ENCODE measurements at places on chromosomes 13 and 19. TPM values are rescaled to one million over a fixed set of nuclear protein-coding genes. Genes with fewer than 3 reads are reported as not detected.

DNA sequence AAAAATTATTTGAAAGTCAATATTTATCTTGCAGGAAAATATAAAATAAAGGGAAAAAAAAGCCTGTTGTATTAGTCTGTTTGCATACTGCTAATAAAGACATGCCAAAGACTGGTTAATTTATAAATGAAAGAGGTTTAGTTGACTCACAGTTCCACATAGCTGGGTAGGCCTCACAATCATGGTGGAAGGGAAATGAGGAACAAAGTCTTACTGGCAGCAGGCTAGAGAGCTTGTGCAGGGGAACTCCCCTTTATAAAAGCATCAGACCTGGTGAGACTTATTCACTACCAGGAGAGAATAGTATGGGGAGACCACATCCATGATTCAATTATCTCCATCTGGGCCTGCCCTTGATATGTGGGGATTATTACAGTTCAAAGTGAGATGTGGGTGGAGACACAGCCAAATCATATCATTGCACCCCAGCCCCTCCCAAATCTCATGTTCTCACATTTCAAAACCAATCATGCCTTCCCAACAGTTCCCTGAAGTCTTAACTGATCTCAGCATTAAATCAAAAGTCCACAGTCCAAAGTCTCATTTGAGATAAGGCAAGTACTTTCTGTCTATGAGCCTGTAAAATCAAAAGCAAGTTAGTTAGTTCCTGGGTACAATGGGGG is 1416.5 kb upstream of the SPRY2 start:
- no peak for DNase-seq

- no peak for DNase-seq
These were observed 134.1 kb downstream of the LACC1 start for GRCh38 chr13:44013758-44014291.

- no peak for DNase-seq
These were observed 14.2 kb downstream of the CRTC1 start for GRCh38 chr19:18697680-18698079.

DNA sequence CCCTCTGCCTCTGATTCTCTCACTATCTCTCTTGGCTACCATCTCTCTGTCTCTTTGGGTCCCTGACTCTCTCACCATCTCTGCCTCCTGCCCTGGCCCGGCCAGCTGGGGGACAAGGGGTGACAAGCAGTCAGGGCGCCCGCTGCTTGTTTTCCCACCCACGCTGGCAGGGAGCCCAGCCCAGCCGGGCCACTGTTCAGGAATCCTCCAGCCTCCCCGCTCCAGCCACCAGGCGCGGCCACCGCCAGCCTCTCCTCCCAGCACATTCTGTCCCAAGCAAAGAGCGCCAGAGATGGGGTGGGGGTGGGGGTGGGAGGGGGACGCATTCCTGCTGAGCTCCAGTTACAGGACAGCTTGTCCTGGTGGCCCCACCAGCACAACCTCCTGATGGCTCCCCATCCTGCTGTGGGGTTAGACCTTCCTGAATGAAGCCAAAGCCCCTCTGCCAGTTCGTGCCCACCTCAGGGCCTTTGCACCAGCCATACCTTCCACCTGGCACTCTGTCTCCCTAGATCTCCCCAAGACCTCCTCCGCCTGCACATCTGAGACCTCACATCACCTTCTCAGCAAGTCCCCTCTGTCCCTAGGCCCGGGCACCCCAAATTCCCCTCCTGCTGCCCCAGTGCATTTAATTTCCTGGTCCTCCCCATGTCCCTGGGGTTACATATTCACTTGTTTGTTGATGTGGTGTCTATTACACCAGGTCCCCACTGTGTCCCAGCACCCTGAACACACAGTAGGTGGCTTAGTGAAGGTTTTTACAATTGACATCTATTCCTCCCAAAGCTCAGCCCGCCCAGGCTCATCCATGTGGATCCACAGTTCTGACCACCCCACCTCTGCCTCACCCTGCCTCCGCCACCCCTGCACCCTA is 12.5 kb downstream of the ARRDC2 start:
- DNase-seq, result peak; percentile 74

DNA sequence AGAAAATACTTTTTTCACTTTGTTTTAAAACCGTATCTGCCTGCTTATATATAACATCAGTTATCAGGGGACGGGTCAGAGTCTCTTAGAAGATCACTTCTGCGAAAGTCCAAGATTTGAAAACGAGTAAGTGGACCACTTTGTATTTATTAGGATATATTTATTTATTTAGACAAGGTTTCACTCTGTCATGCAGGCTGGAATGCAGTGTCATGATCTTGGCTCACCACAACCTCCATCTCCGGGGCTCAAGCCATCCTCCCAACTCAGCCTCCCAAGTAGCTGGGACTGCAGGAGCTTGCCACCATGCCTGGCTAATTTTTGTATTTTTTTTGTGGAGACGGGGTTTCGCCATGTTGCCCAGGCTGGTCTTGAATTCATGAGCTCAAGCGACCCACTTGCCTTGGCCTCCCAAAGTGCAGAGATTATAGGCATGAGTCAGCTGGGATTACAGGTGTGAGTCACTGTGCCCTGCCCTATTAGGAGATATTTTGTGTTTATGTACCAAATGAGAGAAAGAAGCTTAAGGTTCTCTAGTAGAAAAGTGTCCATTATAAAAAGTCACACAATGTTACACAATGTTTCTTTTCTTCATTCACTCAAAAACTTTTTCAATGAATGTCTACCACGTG is 39.5 kb downstream of the RASL11A start:
- DNase-seq, result no peak

GRCh38 chr19:47124937-47125668 is 5.5 kb upstream of the SAE1 start:
- DNase-seq, result no peak

GRCh38 chr13:44954224-44954623 is 35.0 kb downstream of the NUFIP1 start:
- no peak for DNase-seq

GRCh38 chr19:2982983-2983350 is 5.6 kb downstream of the TLE6 start:
- peak; percentile 98 for DNase-seq

- DNase-seq, result no peak
These were observed 13.7 kb downstream of the LDLR start for GRCh38 chr19:11102944-11103343.

DNA sequence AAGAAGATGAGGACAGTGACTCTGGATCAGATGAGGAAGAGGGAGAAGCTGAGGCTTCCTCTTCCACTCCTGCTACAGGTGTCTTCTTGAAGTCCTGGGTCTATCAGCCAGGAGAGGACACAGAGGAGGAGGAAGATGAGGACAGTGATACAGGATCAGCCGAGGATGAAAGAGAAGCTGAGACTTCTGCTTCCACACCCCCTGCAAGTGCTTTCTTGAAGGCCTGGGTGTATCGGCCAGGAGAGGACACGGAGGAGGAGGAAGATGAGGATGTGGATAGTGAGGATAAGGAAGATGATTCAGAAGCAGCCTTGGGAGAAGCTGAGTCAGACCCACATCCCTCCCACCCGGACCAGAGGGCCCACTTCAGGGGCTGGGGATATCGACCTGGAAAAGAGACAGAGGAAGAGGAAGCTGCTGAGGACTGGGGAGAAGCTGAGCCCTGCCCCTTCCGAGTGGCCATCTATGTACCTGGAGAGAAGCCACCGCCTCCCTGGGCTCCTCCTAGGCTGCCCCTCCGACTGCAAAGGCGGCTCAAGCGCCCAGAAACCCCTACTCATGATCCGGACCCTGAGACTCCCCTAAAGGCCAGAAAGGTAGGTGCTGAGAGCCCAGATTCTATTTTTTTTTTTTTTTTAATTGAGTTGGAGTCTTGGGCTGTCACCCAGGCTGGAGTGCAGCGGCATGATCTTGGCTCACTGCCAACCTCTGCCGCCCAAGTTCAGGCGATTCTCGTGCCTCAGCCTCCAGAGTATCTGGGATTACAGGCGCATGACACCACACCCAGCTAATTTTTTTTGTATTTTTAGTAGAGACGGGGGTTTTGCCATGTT is 2.3 kb downstream of the PPP1R15A start:
- DNase-seq, result peak; percentile 49

DNA sequence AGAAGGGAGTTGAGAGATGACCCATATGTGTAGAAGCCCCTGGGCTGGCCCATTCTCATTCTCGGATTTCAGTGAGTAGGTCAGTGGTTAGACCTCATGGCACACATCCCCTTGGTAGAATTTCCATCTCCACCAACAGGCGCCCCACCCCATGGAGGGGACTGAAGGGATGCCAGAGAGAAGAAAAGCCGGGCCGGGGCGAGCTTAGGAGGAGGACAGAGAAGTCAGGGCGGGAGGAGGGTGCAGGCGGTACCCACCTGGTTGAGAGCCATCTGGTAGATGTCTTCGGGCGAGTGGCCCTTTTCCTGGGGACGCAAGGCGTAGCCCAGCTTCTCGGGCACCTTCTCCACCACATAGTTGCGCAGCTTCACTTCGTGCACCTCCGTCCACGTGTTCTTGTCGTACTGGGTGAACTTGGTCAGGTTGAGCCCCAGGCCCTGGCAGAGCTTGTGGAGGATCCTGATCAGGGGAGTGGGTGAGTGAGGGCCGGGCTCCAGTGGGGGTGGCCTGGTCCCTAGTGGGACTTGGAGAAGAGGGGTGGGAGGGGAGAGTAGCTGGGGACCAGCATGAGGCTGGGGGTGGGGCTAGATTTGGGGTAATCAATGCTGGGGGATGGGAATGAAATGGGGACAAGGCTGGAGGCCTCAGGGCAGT is 2.5 kb downstream of the IL4I1 start:
- no peak for DNase-seq

GRCh38 chr13:113470073-113470472 is 16.8 kb upstream of the ADPRHL1 start:
- no peak for DNase-seq

- no peak for DNase-seq
These were observed 1538.2 kb downstream of the UQCRFS1 start for GRCh38 chr19:27674701-27675100.

DNA sequence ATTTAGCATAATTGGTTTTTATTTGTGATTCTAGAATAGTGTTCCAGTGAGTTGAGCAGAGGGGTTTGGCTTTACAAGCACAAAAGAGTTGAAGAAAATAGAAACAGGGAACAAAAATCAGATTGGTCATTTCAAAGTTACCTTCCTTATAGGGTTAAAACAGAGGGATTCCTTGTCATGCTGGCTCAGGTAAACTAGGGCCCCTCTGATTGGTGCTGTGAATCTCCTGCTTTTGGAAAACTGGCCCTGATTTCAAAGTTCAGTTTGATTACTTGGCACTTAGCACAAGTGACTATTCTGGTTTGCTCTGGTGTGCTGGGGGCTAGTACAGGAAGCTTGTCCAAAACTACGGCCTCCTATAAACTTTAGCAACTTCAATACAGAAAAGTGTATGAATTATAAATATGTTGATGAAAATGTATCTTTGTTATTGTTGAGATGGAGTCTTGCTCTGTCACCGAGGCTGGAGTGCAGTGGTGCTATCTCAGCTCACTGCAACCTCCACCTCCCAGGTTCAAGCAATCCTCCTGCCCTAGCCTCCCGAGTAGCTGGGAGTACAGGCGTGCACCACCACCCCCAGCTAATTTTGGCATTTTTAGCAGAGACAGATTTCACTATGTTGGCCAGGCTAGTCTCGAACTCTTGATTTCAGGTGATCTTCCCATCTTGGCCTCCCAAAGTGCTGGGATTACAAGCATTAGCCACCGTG is 1.9 kb upstream of the MRPS31 start:
- no peak for DNase-seq

DNA sequence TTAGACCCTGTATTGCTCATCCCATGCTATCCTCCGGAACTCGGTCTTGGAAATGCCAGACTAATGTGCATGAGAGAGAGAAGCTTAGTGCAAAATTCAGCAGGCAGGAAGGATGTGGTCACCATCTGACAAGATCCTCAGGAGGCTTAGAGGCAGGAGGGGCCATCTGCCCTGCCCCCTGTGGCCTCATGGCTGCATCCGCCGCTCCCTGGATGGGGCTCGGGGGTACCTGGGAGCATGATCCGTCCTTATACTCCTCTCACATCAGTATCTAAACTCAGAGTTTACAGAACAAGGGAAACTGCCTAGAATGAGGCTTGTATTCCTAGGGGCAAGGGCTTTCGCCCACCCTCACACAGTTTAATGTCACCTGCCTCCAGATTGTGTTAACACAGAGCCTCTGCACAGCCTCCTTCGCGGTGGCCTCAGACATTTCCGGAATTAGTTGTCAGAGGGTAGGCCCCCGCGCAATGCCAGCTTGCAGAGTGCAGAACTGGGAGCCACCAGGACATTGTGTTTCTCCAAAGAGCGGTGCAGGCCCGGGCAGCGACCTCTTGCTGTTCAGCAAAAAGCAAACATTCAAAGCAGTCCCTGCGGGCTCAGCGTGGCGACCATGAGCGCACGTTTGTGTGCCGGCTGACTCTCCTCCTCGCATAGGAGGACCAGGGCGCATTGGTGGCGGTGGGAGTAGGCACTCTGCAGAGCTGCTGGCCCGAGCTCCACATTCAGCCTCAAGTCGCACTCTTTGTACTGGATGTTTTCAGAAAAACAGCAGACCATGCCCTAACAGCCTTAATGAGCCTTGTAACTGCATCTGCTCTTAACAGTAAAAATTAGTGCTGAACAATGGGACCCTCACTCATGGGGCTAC is 39.1 kb downstream of the GPR12 start:
- DNase-seq, result no peak

DNA sequence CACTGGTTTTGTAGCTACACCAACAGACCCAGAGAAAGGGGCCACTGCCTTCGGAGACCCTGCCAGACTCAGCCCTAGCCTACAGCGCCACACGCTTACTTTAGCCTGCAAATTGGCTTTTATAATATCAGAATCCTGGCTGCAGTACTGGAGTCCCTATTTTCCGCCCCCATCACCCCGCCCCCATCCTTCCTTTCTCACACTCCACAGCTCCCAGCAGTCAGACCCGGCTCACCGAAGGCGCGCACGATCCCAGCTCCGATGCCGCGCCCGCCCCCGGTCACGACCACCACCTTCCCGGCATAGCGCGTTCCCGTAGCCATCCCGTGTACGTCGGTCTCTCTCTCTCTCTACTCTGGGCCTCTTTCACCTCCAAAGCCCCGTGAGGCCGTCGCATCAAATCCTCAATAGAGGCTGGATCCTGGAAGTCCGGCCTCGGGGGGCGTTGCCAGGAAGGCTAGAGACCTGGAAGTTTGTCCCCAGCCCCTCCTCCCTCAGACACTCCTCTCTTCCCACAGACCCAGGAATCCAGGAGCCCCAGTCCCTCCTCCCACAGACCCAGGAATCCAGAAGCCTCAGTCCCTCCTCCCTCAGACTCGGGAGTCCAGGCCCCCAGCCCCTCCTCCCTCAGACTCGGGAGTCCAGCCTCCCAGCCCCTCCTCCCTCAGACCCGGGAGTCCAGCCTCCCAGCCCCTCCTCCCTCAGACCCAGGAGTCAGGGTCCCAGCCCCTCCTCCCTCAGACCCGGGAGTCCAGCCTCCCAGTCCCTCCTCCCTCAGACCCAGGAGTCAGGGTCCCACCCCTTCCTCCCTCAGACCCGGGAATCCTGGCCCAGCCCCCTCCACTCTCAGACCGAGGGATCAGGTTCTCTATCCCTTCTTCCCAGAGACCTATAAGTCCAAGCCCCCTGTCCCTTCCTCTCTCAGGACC is at the start of gene HSD17B14:
Gene HSD17B14 (minus strand): TSS at position 403 of the 929 bp plus-strand sequence. CDS start 80 bp downstream, at position 323.
- peak; percentile 69 for DNase-seq

GRCh38 chr19:14063105-14063504 is 1.2 kb upstream of the PALM3 start:
- no peak for DNase-seq

GRCh38 chr13:25085125-25085742 is 10.7 kb upstream of the PABPC3 start:
- no peak for DNase-seq

GRCh38 chr19:10460714-10461046 is 40.3 kb downstream of the PDE4A start:
- DNase-seq, result no peak

- DNase-seq, result no peak
These were observed 4.7 kb upstream of the YJEFN3 start for GRCh38 chr19:19524053-19524452.

Gene FCGBP
- 34.7 TPM for total RNA-seq

Gene PNMA8B
- 2.2 TPM for total RNA-seq

Gene ZNF112
- total RNA-seq, result 23.2 TPM

Gene CEACAM7
- total RNA-seq, result 0.49 TPM

Gene CLEC17A
- total RNA-seq, result 0.55 TPM

Gene ZNF556
- total RNA-seq, result 0.28 TPM
